Osteocyte (in vitro differentiated cells): ENCODE measurements at places on chromosomes 2 and 18. TPM values are rescaled to one million over a fixed set of nuclear protein-coding genes. Genes with fewer than 3 reads are reported as not detected.

DDX1 gene
- 85.6 and 90.7 TPM in 2 replicates for total RNA-seq

CRYGC gene
- total RNA-seq: not detected in 2 replicates

RAD51AP2 gene
- total RNA-seq: not detected in 2 replicates

CPS1 gene
- 17.9 and 22.3 TPM in 2 replicates for total RNA-seq

BARD1 gene
- 15.5 and 17.0 TPM in 2 replicates for total RNA-seq

ANKRD62 gene
- total RNA-seq: not detected in 2 replicates

UGT1A3 gene
- not detected in 2 replicates for total RNA-seq

CPLX4 gene
- not detected in 2 replicates for total RNA-seq

TMEM200C gene
- total RNA-seq: 1.6 and 2.1 TPM in 2 replicates

NTSR2 gene
- not detected in 2 replicates for total RNA-seq

AQP12A gene
- total RNA-seq: not detected in 2 replicates

MYO5B gene
- not detected in 2 replicates for total RNA-seq

ARHGAP25 gene
- total RNA-seq: 0.42 and 0.43 TPM in 2 replicates

SLC9A2 gene
- not detected in 2 replicates for total RNA-seq

TEX51 gene
- total RNA-seq: not detected in 2 replicates

SKA1 gene
- 3.5 and 4.0 TPM in 2 replicates for total RNA-seq

RESP18 gene
- total RNA-seq: not detected in 2 replicates

KIAA2012 gene
- total RNA-seq: not detected in 2 replicates

MROH2A gene
- not detected in 2 replicates for total RNA-seq

YWHAQ gene
- 296 and 307 TPM in 2 replicates for total RNA-seq

GDF7 gene
- total RNA-seq: 9.0 and 10.1 TPM in 2 replicates

MREG gene
- 2.8 and 4.0 TPM in 2 replicates for total RNA-seq

PROM2 gene
- total RNA-seq: 1.3 and 1.6 TPM in 2 replicates

GCA gene
- 3.9 and 4.0 TPM in 2 replicates for total RNA-seq

SH2D6 gene
- 0.51 and 1.6 TPM in 2 replicates for total RNA-seq

RBMS1 gene
- total RNA-seq: 161 and 169 TPM in 2 replicates

PLGLB1 gene
- total RNA-seq: 3.3 and 4.4 TPM in 2 replicates

C2orf69 gene
- 8.8 and 9.3 TPM in 2 replicates for total RNA-seq

IL1RL1 gene
- not detected in 2 replicates for total RNA-seq

G6PC2 gene
- total RNA-seq: not detected in 2 replicates

PRR30 gene
- not detected in 2 replicates for total RNA-seq

PARD3B gene
- 26.1 and 26.7 TPM in 2 replicates for total RNA-seq

OSR1 gene
- 5.8 and 6.1 TPM in 2 replicates for total RNA-seq

LIMS4 gene
- 1.9 and 2.4 TPM in 2 replicates for total RNA-seq

SERPINB2 gene
- not detected in 2 replicates for total RNA-seq

CHAC2 gene
- total RNA-seq: 1.5 and 2.2 TPM in 2 replicates

PTPRN gene
- total RNA-seq: 0.24 TPM in 1 of 2 replicates, not detected in the other

RAPGEF4 gene
- total RNA-seq: 0.91 and 1.2 TPM in 2 replicates
